ENCODE measurements at places on chromosomes 11 and 22. TPM values are rescaled to one million over a fixed set of nuclear protein-coding genes. Genes with fewer than 3 reads are reported as not detected.

DNA sequence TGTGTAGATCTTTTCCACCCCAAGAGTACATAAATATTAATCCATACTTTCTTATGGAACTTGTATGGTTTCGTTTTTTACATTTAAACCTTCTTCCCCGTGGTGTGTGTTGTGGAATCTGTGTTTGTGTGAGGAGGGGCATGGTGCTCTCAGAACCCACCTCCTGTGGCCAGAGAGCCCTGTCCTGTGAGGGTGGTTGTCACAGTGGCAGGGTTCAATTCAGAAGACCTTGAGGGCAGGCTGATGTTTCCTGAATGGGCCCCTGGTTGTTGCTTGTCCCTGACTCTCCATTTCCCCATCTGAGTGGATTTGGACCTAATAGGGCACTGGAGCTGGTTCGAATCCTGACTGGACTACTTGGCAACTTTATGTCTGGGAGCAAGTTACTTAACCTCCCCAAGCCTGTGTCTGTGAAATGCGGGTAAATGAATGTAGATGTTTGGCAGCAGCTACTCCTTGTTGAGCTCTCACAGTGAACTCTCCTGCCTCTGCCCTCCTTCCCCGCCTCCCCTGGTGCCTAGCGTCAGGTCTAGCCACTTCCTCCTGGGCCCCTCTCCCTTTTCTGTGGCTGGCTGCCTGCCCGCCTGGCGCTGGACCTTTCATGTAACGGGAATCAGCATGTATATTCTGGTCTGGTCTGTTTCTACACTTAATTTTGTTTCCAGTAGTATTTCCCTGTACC, 7.3 kb downstream of the NEAT1 start:
- no peak for DNase-seq

DNA sequence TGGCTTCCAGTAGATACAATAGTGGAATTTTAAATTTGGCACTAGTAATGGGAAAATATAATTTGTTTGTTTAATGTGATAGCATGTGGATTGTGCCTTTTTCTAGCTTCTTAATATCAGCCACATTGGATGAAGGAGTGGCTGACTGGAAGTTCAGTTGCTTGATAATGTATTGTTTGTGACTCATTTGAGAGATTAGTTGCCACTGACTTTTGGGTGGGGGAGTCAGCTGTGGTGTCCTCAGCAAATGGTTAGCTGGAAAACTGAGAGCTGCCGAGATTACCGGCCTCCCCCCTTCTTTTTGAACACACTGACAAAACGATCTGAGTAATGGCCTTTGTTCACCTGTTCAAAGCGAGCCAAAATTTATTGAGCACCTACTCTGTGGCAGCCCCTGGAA, 5.5 kb downstream of the JAM3 start:
- no peak for DNase-seq

DNA sequence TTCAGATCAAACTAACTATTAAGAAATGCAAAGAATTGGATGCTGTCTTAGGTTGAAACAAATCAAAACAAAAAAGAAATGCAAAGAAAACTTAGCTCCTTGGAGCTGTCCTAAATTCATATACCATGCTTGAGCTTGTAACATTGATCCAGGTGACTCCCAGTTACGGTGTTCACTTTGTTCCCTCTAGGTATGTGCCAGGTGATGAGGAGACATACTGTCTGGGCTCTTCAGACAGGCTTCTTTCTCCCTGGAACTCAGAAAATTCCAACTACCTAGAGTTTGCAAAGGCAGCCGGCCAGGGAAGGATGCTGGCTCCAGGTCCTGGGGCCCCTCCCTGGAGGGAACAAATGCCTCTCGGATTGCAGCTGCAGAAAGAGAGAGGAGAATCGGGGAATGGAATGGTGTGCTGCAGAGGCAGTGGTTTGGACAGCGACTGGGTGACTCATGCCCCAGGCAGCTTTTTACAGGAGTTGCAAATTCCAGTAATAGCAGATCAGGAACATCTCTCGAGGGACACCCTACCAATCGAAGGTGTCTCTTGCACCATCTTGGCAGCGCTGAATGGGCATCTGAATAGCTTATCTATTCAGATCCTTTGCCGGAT, 12.3 kb upstream of the ASPHD2 start:
- DNase-seq = peak; percentile 54

Gene MUC6
- not detected for total RNA-seq

GRCh38 chr22:37696657-37697537, at the start of gene TRIOBP:
TSS of gene TRIOBP (plus strand) at chr22:37697048. CDS start at chr22:37701366, 4,318 bp downstream.
- peak; percentile 88 for DNase-seq

- DNase-seq = no peak
Observed at GRCh38 chr22:36759481-36760159, 16.3 kb downstream of the IFT27 start.

Gene RCOR2
- 30.6 TPM for total RNA-seq

Gene CRYBB3
- total RNA-seq = 0.54 TPM

GRCh38 chr11:1129611-1130160, 28.1 kb upstream of the MUC5AC start:
- no peak for DNase-seq

DNA sequence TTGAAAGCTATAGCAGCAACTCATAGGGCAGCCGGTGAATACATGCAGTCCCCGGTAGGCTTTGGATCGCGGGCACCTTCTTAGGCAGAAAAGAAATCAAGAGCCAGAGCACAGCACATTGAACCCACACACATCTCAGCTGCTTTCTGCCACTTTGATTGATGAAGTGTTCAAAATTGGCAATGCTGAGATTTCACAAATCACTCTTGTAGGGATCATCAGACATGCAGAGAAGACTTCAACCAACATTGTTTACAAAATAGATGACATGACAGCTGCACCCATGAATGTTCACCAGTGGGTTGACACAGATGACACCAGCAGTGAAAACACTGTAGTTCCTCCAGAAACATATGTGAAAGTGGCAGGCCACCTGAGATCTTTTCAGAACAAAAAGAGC, 350.2 kb upstream of the ARHGAP42 start:
- no peak for DNase-seq

DNA sequence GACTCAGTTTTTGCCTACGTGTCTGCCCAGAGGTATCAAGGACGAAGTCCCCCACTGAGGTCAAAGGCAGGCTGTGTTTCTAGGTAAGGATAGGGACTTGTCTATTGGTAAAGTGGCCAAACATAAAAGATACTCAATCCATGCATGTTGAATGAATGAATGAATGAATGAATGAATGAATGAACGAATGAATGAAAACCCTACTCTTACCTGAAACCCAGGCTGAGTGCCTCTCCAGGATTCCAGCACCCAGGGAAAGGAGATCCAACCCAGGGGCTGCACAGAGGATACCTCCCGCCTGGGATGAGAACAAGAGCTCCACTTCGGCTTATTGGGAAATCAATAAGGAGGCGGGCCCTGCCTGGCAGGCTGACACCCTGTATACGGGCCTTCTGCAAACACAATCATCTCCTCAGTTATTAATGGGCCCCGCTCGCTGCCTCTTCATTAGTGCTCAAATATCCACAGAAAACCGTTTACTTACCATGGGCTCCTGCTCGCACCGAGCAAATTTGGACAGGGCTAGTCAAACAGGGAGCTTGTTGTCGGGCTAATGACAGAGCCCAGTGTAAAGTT, 177.4 kb downstream of the BUD13 start:
- DNase-seq = no peak

DNA sequence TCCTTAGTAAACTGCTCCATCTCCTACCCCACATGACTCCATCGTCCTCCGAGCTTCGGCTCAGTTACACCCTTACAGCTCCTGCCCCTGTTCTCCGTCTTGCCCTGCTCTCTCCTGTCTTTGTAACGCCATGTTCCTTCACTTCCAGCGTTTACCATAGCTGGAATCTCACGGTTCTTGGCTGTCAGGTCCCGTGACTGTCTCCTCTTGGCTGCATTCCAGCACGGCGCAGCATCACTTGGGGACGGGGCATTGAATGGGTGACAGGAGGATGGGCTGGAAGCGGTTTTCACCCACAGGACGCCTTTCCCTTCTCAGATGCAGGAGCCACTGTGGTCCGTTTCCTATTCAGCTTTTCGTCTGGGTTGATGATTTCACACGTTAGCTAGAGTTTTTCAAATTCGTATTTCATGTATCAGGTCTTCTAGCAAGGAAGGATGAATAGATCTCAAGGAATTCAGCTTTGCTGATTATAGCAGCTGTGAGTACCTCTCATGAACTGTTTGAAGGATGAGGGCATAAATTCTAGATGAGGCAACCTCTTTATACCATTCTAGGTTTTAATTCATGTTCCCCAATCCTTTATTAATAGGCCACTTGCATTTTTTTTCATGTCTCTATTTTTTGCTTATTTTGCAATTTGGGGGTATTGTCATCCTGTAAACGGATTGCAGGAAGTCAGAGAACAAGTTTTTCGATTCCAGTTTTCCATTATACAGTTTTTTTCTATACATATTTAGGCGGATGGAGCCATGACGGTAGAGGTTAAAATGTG, 29.1 kb downstream of the ZBED4 start:
- no peak for DNase-seq

DNA sequence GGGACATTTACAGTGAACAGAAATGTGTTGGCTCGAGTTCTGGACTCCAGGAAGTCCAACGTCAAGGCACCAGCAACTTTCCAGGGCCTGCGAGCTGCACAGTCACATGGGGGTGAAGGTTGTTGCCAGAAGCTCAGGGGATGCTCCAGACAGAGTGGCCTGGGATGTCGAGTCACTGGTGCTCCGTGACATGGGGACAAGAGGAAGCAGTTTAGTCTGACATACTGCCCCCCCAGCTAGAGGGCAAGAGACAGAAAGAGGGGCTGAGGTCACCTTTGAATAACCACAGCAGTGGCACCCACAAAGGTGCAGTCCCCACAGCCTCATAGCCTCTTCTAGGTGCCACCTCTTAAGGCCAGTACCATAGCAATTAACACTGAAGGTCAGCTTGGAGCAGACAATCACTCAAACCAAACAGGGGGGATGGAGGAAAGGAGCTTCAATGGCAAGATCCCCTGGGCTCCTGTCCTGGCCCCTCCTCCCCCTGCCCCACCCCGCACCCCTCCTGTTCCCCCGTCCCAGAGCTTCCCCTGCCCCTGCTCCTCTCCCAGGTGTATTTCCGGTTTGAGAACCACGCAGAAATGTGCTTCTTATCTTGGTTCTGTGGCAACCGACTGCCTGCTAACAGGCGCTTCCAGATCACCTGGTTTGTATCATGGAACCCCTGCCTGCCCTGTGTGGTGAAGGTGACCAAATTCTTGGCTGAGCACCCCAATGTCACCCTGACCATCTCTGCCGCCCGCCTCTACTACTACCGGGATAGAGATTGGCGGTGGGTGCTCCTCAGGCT, 3.8 kb downstream of the APOBEC3D start:
- no peak for DNase-seq

Gene CASTOR1
- total RNA-seq = 13.5 TPM

GRCh38 chr11:78603792-78604191, 29.1 kb upstream of the NARS2 start:
- no peak for DNase-seq

DNA sequence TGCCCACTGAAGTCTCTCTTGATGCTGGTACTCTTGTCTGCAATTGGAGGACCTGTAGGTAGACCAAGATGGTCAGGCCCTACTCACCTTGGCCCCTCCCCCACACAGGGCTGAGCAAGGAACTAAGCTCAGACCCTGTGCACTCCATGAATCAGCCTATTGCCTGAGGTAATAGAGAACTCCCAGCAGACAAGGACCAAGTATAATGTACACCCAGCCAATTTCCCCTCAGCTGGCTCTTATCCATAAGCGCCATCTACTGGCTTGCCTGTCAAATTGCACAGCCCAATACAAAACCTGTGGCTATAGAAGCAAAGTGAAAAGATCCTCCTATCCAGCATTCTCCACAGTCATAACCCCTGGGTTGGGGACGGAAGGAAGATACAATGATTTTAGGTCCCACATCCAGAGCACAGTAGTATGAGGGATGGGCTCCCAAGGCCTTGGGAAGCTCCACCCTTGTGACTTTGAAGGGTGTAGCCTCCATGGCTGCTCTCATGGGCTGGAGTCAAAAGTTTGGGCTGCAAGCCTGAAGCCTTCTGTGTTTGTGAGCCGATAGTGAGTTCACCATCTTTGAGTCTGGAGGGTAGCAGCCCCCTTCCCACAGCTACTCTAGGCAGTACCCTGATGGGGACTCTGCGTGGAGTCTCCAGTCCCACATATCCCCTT, 56.0 kb downstream of the GLYATL2 start:
- DNase-seq = no peak

DNA sequence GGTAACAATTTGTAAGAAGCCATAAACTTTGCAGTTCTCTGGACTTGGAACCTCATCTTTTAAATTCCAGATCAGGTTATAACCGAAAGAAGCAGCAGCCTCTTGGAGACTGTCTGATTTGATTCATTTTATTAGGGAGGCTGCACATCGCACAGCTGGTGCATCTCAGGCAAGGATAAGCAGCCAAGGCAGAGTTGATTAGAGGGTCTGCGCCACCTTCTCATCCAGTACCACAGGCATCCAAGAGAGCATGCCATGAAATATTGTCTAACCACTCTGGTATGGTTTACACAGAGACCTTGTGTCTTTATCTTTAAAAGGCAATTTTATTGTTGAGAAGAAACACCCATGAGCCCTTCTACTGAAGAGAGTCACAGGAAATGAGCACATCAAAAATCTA, 16.2 kb upstream of the CWF19L2 start:
- no peak for DNase-seq

DNA sequence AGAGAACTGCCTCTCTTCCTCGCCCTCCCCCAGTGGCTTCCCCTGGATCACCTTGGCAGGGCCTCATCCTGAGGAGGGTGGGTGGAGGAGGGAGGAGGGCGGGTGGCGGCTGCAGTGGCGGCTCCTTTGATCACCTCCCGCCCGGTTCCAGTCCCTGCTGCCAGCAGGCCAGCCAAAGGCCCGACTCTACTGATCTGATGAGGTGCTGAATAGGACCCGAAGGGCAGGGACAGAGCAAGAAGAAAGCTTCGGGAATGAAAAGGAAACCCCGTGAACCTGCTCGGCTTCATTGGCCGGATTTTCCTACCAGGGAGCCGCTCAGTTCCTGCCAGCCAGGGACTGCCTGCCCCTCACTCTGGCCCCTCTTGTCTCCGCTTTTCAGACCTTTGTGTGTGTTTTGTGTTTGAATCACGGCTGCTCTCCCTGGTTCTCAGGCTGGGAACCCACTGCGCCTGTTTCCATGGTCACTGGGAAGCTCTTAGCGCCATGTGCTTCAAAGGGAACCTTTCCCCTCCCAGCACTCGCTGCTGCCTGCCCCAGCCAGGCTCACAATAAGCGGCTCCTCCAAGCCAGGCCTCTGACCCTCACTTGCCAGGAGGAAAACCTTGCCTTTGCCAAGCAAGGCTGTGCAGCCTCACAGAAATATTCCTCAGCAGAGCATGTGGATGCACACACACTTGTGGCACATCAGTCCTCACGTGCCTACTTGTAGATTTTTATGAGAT, 56.8 kb downstream of the C22orf31 start:
- DNase-seq = peak; percentile 51

- no peak for DNase-seq
Observed at GRCh38 chr11:32390712-32391111, 44.6 kb downstream of the WT1 start.

GRCh38 chr22:37288521-37288920, 6.2 kb downstream of the CYTH4 start:
- DNase-seq = no peak
